ENCODE measurements at places on chromosomes 4 and X.

DNA sequence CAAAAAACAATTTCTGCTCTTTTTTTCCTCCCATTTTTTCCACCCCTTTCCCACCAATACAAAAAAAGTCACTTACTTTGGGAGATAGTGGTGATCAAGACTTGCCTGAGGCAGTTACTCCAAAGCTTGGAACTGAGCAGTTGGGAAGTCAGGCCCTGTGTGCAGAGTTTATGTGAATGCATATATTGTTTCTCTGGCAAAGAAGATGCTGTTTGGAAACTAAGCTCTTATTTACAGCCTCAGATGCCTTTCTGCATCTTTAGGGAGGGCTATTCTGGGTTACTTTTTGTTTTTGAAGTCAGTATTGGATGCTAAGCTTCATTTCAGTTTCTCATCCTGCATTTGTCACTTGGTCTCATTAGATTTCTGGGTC is 136.3 kb downstream of the ZNF330 start:
- DNase-seq: no peak

- DNase-seq: no peak
These were observed 367.2 kb downstream of the AFF2 start for GRCh38 chrX:148867596-148867995.

GRCh38 chr4:38857354-38858096 is 908 bp upstream of the TLR6 start:
- no peak for DNase-seq

- DNase-seq: no peak
These were observed 165.4 kb downstream of the SHROOM3 start for GRCh38 chr4:76600447-76600846.

- no peak for DNase-seq
These were observed 501.6 kb upstream of the SMIM31 start for GRCh38 chr4:164252286-164252685.

DNA sequence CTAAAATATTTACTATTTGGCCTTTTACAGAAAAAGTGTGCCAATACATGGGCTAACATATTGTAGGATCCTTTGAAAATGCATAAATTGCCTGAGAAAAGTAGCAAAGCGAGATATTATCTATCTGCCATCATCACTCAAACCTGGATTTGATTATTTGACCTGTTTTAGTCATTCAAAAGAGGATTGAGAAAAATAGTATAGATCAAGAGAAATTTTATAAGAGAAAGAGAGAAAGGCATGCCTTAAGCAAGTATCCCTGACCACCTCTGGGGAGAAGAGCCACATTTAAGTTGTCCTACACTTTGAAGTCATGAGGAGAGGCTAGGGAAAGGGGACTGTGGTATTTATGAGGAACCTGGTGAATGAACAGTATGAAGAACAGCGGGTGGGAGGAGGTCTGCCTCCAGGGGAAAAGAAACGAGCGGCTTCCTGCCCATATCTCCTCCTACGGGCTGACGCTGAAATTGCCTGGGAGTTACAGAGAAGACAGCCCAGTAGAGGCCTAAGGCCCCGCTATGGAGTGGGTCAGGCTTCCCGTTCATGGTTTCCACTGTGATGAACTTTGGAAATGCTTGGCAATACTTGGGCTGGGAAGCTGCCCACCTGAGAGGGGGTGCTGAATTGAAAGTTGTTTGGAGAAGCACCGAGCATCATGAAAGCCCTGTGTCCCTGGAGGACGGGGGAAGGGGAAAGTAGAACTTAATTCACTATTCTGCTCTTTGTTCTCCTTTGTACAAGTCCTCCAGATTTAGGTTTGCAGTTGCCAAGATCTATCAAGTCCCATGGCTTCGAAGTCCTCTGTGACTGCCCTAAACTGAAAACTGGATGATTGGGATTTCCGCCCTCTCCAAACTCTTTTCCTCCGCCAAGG is 106.9 kb upstream of the ACSL4 start:
- no peak for DNase-seq

DNA sequence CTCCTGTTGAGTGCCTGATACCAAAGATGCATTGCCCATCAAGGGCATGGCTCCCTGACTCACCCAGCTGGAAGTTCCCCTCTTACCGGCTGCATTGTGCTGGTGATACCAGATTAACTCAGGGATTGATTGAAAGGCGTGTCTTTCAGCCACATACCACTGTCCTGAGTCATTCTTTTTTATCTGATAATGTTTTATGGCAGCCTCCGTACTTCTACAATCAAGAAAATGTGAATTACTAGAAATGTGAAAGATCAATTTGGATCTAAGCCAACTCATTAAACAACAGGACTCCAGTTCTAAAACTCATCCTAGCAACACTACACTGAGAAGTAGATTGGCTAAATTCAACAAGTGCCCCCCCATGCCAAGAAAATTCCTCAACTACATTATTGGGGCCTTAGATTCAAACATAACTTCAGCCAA is 40.0 kb downstream of the TXK start:
- no peak for DNase-seq

DNA sequence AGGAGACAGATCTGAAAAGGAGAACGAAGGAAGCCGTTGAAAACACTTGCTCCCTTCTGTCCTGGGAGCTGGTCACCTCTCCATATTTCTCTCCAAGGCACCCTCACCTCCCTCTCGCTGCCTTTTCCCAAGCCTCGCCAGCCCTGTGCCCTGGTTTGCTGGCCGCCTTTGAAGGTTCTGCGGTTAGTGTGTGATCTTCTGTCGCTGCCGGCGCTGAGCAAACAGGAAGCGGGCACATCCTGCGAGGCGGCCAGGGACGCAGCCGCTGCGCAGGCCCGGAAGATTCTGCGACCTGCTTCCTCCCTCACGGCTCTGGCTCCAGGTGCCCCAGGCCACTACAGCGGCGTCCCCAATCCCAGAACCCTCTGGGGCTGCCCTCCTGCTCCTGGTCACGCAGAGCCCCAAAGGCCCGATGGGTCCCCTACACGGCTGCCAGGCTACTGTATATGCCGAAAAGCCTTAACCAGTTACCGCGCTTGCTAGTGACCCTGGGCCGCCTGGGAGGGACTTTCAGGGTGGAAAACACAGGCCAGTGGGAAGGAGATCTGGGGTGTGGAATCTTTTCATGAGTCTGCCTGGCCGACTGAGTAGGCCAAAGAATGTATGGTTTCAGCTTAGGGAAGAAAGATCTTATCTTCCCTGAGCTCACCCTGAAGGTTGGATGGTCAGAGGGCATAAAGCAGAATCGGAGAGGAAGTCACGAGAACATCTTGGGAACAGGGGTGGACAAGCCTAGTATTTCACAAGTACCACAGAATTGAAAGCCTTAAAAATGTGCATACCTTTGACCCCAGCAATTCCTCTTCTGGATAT is 2.3 kb upstream of the SASH3 start:
- no peak for DNase-seq

DNA sequence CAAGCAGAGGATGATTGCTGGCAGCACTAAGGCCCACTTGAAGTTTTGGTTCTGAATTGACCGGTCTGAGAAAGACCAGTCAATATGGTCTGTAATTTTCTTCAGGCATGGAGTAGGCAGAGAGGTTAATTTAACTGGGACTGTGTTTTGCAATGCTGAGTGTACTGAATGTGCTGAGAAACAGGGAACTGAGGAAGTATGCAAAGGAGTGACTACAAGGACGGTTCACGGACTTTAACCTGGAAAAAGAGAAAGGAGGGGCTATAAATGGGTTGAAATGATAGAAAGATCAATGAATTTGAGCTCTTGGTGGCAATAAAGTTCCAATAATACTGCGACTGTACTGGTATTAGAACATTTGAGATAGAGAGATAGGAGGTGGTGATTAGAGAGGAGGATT is 84.5 kb downstream of the MAGEB17 start:
- DNase-seq: no peak

DNA sequence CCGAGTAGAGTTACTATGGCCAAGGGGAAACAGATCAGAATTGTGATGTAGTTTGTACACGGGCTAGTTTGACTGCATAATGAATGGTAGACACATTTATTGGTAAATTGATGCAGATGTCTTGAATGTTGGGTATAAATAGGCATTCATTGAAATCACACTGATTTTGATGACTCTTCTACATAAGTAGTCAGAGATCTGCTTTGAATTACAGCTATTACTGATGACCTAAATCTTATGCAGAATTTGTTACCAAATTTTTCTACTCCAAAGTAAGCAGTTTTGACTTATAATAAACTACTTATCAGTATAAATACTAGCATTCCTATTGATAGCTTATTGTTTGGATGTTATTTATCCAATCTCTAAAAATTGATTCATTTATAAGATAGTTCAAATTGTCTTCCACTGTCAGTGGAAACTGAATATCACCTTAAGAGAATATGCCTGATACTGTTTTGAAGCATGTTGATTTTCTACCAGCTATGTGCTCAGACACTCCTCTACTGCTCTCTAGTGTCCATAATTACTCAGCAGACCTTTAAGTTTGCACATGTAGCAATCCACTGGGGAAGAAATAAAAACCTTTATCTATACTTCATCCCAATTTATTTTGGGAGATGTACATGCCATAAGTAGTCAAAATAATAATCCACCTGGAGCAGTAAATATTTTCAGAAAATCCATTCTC is 120.3 kb downstream of the RASL11B start:
- peak; percentile 37 for DNase-seq

DNA sequence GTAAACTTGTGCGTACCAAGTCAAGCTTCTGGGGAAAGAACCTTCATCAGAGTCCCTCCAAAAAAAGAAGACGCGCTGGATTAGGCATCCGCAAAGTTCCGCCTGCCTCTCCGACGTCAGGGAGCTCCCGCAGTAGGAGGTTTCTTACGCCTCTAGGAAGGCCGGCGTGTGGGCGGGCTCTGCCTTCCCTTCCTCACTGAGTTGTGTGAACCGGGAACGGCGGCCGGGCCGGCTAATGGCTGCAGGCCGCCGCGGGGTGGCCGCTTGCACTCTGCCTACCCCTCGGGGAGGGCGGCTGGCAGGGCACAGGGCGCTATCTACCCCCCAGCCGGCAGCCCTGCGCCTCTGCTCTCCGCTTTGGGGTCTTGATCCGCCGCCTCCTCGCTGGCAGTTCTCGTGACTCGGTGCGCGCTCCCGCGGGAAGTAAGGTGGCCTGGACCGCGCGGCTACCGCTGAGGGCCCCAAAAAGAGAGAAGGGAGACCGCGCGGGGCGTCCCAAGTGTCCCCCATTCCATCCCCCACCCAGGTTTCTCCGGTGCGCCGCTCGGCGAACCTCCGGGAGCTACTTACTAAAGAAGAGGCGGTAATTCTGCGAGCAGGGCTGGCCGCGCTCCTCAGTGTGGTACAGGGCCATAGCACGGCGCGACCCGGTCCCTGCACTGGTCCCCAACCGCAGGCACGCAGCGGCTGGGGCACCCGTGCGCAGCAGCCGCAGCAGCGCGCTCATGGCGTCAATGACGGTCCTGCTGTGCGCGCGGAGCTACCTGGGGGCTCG is at the start of gene PPA2:
TSS of gene PPA2 (minus strand) at position 739 of the 775 bp plus-strand sequence. CDS start at position 727, 12 bp downstream.
- peak; percentile 83 for DNase-seq

DNA sequence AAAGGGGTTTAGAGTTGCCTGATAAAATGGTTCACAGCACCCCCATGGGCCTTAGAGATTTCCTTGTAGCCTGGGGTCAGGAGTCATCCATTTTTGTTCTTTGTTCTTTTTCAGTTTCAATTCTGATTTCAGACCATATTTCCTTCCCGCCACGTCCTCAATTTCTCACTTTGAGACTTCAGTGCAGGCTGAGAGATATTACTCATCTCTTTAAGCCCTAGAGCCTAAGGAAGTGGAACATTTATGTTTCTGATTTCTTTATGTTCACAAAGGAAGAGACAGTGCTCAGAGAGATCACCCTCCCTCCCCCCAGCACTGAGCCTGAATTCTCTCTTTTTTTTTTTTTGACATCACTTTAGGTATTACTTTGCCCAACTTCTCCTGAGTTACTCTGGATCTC is 56.3 kb downstream of the MSN start:
- DNase-seq: no peak

- DNase-seq: no peak
These were observed 15.5 kb upstream of the HELT start for GRCh38 chr4:185002784-185003183.

GRCh38 chr4:5292101-5292500 is 240.8 kb downstream of the STK32B start:
- DNase-seq: no peak
